ENCODE measurements at places on chromosomes 1 and 21. TPM values are rescaled to one million over a fixed set of nuclear protein-coding genes. Genes with fewer than 3 reads are reported as not detected.

Gene LAD1
- 5.1 TPM for total RNA-seq

Gene FLG2
- not detected for total RNA-seq

Gene THEM5
- total RNA-seq, result not detected

Gene AADACL4
- total RNA-seq, result 0.04 TPM

Gene DENND1B
- 8.9 TPM for total RNA-seq

Gene HRNR
- not detected for total RNA-seq

Gene GORAB
- total RNA-seq, result 19.7 TPM

Gene C1orf105
- total RNA-seq, result 105 TPM

Gene LAPTM5
- total RNA-seq, result 5.6 TPM

Gene ADGRL4
- 14.0 TPM for total RNA-seq
